ENCODE measurements at places on chromosomes 2 and 18.

DNA sequence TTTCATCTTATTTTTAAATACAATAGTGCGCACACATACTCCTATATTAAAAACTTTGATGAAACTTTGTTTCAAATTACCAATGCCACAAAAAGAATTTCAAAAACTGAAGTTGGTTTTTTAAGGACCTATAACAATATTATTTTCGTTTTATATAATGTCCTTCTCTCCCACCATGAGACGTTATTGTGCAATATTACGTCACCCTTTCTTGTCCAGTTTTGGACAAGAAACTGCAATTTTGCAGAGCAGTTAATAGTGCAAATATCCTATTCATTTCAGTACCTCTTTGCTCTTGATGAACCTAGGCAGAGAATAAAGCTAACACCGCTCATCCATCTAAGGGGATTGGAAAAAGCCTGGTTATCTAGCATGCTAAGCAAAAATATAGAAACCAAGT is 9.7 kb upstream of the ZNF516 start:
- no peak for DNase-seq

- no peak for DNase-seq
Observed at GRCh38 chr2:160199683-160200389, at the start of gene ITGB6. TSS of gene ITGB6 (minus strand) at chr2:160200272. CDS start at chr2:160200063, 209 bp downstream.

GRCh38 chr18:8656232-8656631 is 47.0 kb downstream of the RAB12 start:
- no peak for DNase-seq

DNA sequence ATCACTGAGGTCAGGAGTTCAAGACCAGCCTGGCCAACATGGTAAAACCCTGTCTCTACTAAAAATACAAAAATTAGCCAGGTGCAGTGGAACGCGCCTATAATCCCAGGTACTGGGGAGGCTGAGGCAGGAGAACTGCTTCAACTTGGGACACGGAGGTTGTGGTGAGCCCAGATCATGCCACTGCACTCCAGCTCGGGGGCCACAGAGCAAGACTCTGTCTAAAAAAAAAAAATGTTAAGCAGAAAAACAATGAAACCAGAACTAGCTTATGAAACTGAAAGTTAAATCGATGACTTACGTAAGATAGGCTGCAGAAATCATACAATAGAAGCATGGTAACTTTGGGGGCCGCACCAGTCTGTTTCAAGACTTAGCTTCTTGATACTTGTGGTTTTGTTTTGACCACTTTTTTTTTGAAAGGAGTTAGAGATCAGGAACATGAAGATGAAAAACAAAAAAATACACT is 6.2 kb upstream of the GPR155 start:
- no peak for DNase-seq

- no peak for DNase-seq
Observed at GRCh38 chr2:177886824-177887223, 185.8 kb downstream of the PDE11A start.

GRCh38 chr2:145287736-145288135 is 767.8 kb upstream of the ZEB2 start:
- no peak for DNase-seq

- DNase-seq = no peak
Observed at GRCh38 chr2:231376857-231377256, 18.7 kb upstream of the B3GNT7 start.

- DNase-seq = no peak
Observed at GRCh38 chr2:204321910-204322751, 223.1 kb upstream of the PARD3B start.

DNA sequence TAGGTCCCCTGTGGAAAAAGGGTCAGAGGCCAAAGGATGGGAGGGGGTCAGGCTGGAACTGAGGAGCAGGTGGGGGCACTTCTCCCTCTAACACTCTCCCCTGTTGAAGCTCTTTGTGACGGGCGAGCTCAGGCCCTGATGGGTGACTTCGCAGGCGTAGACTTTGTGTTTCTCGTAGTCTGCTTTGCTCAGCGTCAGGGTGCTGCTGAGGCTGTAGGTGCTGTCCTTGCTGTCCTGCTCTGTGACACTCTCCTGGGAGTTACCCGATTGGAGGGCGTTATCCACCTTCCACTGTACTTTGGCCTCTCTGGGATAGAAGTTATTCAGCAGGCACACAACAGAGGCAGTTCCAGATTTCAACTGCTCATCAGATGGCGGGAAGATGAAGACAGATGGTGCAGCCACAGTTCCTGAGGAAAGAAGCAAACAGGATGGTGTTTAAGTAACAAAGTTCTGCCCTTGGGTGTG is 165.8 kb downstream of the RPIA start:
- DNase-seq = no peak

DNA sequence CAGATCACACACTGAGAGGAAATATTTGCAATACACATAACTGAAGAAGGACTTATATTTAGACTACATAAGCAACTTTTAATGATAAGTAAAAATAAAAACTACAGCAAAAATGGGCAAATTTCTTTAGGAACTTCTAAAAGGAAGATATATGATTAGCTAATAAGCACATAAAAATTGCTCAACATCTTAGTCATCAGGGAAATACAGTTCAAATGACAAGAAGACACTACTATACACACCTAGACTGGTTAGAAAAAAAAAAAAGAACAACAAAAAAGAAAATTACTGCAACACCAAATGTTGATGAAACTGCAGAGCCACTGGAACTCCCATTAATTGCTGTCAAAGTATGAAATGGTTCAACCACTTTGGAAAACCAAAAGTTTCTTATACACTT is 1247.5 kb upstream of the ACVR2A start:
- no peak for DNase-seq

- DNase-seq = no peak
Observed at GRCh38 chr2:141317986-141318385, 812.8 kb downstream of the LRP1B start.

DNA sequence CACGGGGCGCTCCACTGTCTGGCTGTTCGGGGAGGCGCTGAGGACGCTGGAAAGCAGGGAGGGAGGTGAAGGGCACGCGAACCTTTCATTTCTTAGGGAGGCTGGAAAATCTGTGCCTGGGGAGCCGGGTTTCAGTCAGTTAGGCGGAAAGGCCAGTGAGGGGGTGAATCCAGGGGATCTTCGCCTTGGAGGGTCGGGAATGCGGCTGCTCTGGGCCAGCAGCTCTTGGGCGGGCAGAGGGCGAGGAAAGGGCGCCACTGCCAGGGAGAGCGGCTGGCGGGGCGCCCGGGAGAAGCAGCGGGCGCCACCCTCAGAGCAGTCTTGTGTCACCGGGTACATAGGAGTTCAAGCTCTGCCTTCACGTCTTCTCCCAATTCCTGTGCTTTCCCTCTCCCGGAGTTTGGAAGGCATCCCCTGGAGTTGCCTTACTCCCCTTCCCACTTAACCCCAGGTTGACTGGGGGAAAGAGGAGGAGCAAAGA is 1.4 kb downstream of the CCDC85A start:
- no peak for DNase-seq

GRCh38 chr2:124920448-124920847 is 895.4 kb downstream of the CNTNAP5 start:
- DNase-seq = no peak

- no peak for DNase-seq
Observed at GRCh38 chr18:32257084-32257785, 67.4 kb downstream of the MEP1B start.

GRCh38 chr2:222160125-222160524 is 138.7 kb downstream of the PAX3 start:
- DNase-seq = no peak

DNA sequence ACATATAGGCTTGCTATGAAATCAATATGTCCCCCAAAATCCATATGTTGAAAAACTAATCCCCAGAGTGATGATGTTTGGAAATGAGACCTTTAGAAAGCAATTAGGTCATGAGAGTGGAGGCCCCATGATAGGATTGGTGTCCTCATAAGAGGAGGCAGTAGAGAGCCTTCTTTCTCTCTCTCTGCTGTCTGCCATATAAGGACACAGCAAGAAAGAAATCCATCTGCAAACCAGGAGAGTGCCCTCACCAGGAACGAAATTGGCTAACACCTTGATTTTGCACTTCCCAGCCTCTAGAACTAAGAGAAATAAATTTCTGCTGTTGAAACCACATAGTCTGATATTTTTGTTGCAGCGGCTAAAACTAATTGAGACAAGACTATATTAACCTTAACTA is 89.5 kb downstream of the NBAS start:
- no peak for DNase-seq

DNA sequence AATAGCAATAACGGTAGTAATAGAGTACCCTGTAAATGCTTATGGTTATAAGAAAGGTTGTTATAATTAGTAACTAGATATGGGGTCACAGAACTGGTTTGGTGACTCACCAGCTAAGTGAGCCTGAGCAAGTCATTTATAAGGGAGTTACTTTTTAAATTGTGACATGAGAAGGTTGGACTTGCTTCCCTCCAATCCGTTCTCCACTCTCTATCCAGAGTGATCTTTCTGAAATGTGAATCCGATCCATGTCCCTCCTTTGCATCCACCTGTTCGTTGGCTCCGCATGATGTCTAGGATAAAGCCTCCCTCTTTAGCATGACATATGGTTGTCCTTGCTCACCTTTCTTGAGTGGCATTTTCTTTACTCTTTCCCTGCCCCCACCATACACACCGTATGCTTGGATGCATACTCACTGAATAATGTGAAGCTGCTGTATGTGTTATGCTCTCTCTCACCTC is 83.1 kb downstream of the CDC42EP3 start:
- no peak for DNase-seq
